GM12891 (cell line): ENCODE measurements at places on chromosomes 6 and 20.

GRCh38 chr6:34536959-34537848 lies 18.9 kb downstream of the SPDEF start:
- DNase-seq, result no peak

GRCh38 chr6:130964289-130964688 lies 98.8 kb downstream of the EPB41L2 start:
- no peak for DNase-seq

- DNase-seq, result no peak
Measured at GRCh38 chr6:100381111-100381510, 83.6 kb downstream of the SIM1 start.

DNA sequence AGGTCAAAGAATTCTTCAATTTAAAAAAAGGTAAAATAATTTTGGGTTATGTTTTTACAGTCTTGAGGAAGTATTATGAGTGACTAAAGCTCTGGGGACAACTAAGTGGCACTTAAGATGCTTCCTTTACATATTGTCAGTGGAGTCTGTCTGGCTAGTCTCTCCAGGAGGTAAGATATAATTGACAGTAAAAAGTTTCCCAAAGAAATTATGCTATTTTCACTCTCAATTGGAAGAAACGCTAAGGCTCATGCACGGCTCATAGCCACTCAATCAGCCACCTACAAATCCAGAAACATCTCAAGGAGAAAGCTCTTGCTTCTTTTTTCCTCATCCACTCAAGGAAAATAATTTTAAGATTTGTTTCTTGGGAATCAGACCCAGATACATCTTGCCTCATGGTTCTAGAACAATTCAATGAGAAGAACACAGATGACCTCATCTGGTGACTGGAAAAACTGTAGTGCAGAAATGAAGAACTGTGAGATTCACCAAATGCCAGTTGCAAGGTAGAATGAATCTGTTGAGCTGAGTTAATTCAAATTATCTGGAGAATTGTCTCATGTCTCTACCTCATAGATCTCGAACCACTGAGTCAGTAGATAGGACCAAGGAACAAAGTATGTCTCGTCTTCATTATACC lies 252.9 kb downstream of the TPBG start:
- DNase-seq, result no peak
